Purkinje cell (primary cell): ENCODE measurements at places on chromosomes 3 and 15. TPM values are rescaled to one million over a fixed set of nuclear protein-coding genes. Genes with fewer than 3 reads are reported as not detected.

FBXW12 gene
- 0.17 TPM in 1 of 2 replicates, not detected in the other for polyA plus RNA-seq

PLCH1 gene
- 1.7 and 2.3 TPM in 2 replicates for polyA plus RNA-seq

LRRIQ4 gene
- polyA plus RNA-seq, result not detected in 2 replicates

THBS1 gene
- 22.2 and 30.5 TPM in 2 replicates for polyA plus RNA-seq

SNTN gene
- polyA plus RNA-seq, result 3.5 TPM in 1 of 2 replicates, not detected in the other

NSUN3 gene
- polyA plus RNA-seq, result 14.7 and 17.1 TPM in 2 replicates

UROC1 gene
- not detected in 2 replicates for polyA plus RNA-seq

MEGF11 gene
- polyA plus RNA-seq, result 0.44 and 1.1 TPM in 2 replicates

GOLGA8H gene
- polyA plus RNA-seq, result not detected in 2 replicates

MYLK gene
- polyA plus RNA-seq, result 5.7 and 7.8 TPM in 2 replicates

TEX9 gene
- 1.2 and 1.8 TPM in 2 replicates for polyA plus RNA-seq

CTXN2 gene
- polyA plus RNA-seq, result 3.8 and 4.9 TPM in 2 replicates

ABHD2 gene
- polyA plus RNA-seq, result 12.1 and 18.8 TPM in 2 replicates

LEKR1 gene
- 0.15 and 1.7 TPM in 2 replicates for polyA plus RNA-seq

HHLA2 gene
- polyA plus RNA-seq, result 0.90 TPM in 1 of 2 replicates, not detected in the other

PLCB2 gene
- 3.5 TPM in 1 of 2 replicates, not detected in the other for polyA plus RNA-seq

GDPGP1 gene
- polyA plus RNA-seq, result 2.6 and 3.0 TPM in 2 replicates

AP3S2 gene
- 8.6 and 21.1 TPM in 2 replicates for polyA plus RNA-seq

LRTM1 gene
- polyA plus RNA-seq, result 0.24 TPM in 1 of 2 replicates, not detected in the other

MYH15 gene
- 0.74 and 1.3 TPM in 2 replicates for polyA plus RNA-seq

ARHGAP31 gene
- polyA plus RNA-seq, result 1.0 and 1.6 TPM in 2 replicates

IL5RA gene
- 0.05 TPM in 1 of 2 replicates, not detected in the other for polyA plus RNA-seq

WDR49 gene
- polyA plus RNA-seq, result 3.2 and 6.9 TPM in 2 replicates

PIERCE2 gene
- polyA plus RNA-seq, result 30.2 and 33.0 TPM in 2 replicates

LRRC49 gene
- polyA plus RNA-seq, result 345 and 399 TPM in 2 replicates

INKA1 gene
- not detected in 2 replicates for polyA plus RNA-seq

CSPG4 gene
- polyA plus RNA-seq, result not detected in 2 replicates

OR5K1 gene
- not detected in 2 replicates for polyA plus RNA-seq

FBXO40 gene
- 0.84 and 1.2 TPM in 2 replicates for polyA plus RNA-seq
